ENCODE measurements at places on chromosomes 11 and 22.
A peak's percentile ranks its signal among the peaks of the same experiment; 100 is the strongest.

DNA sequence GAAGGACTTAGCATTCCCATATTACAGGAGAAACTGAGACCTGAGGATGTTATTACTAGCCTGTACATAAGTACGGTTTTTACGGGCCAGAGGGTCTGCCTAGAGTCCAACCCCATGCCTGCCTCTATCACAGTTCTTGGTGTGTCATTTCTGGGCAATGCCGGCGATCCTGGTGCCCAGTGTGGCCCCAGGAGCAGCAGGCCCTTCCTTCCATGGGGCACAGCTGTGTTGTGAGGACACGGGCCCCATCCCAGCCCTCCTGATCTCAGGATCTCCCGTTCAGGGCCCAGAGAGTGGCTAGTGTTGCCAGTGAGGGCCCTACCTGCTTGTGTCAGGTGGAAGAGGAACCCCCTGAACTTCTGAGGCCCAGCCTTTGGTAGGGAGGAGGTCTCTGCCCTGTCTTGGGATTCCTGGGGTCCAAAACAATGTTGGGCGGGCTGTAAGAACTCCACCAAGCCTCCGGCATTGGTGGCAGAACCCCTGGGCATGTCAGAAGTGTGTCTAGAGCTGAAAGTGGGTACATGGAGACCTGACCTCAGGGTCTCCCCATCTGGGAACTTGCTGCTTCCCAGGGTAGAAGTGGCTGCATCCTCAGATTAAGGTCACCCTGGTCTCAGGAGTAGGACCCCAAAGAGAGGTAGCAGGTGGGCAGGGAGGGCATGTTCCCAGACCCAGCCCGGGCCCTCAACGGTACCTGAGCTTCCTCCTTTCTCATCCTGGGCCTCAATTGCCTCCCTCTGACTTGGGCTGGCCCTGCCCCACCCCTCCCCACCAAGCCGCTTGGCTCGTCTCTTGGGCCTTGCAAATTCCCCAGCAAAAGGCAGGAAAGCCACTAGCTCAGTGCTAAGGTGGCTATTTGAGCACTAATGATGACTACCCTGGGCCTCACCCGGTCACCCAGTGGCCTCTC, 74.6 kb upstream of the KCNQ1OT1 start:
- no peak for DNase-seq

- DNase-seq = peak; percentile 83
Measured at GRCh38 chr22:37244114-37244921, at the start of gene RAC2. TSS of gene RAC2 (minus strand) at chr22:37244269. CDS start at chr22:37244148, 121 bp downstream.

DNA sequence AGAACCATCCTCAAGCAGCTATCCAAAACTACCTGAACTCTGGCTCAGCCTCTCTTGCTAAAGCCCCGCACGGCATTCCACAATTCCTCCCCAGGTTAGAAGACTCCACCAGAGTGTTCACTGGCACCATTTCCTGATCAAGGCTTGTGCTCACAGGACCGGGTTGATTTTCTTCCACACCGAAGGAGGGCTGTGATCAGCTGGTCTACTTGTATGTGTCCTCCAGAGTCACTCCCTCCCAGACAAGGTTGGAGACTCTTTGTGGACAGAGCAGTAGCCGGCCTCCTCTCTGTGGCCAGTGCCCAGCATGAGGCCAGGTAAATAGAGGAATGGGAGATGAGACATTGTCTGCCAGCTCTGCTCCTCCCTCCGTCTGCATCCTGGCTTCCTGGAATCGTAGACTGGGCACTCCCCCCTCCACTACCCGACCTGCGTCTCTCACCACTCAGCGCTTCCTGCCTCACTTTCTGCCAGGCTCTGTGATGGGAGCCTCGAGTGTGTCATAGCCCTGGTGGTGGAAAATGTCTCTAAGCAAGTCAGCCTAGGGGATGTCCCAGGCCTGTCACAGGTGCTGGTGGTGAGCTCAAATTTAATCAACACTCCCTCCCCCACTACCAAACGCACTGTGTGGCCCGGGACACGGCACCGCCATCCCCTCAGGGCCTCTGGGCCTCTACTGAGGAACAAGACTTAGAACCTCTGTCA, 12.5 kb upstream of the TMPRSS6 start:
- peak; percentile 82 for DNase-seq

DNA sequence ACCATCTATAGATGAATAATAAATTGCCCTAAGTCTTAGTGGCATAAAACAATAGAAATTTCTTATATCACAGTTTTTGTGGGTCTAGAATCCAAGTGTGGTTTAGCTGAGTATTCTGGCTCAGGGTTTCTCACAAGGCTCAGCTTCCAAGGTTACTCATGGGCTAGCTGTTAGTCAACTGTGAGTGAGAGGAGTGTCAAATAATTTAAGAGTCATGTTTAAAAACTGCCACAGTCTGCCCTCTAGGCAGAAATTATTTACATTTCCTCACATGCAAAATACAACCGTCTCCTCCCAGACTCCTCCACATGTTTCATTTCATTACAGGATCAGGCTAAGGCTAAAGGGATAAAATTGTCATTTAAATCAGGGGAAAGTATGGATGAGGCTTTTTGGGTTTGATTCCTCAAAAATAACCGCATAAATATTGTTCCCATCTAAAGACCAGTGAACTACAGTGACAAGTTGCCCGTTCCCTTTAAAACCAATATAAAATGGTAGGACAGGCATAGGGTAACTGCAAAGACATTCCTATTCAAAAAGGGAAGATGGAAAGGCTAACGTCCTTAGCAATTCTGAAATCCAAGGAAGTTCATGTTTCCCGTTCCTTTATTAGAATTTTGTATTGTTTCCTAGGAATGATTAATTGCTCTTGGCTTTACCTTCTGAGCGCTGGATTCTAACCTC, 324.3 kb downstream of the DYNC2H1 start:
- DNase-seq = peak; percentile 40

DNA sequence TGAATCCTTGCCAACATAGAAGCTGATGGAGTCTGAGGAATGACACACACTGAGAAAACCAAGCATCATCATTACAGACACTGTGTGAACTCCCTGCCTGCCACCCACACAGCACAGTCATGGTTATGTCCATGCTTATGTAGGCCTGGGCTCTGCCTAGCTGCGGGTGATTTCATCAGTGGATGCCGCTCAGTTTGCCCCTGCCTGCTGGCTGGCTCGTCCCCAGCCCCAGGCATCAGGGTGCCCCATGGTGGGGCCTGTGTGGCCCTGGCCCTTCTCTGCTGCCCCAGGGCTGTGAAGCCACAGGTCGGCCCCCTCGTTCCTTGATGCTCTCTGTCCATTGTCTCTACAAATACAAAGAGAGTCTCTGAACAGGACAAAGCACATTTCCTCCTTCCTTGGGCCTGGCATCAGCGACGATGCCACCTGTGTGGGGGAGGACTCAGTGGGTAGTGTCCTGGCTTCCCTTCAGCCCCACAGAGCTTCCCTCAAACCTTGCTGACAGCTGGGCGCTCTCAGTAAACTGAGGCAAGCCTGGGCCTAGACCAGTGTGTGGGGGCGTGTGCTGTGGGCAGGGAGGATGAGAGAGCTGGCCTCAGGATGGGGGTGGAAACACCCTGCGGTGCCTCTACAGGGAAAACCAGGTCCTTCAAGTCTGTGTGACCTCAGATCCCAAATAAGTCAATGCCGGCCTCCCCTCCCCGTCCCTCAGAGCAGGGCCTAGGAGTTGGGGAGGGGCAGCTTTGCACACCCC, 20.0 kb upstream of the TUB start:
- no peak for DNase-seq

DNA sequence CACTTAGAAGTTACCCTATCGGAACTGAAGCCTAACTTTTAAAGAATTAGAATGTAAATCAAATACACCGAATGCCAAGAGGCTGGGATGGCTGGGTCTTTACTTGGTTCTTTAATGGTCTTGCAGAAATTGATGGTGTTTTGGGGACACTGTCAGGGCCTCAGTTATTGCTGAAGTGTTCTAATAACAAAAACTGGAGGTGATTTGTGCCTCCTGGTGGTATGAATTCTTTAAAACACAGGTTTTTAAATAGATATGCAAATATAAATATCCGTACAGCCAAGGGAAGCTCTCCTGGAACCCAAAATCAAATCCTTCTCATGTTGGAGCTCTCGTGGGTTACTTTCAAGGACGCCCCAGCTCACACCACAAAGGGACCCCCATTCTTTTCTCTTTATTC, 19.3 kb upstream of the TMPRSS5 start:
- DNase-seq = no peak

DNA sequence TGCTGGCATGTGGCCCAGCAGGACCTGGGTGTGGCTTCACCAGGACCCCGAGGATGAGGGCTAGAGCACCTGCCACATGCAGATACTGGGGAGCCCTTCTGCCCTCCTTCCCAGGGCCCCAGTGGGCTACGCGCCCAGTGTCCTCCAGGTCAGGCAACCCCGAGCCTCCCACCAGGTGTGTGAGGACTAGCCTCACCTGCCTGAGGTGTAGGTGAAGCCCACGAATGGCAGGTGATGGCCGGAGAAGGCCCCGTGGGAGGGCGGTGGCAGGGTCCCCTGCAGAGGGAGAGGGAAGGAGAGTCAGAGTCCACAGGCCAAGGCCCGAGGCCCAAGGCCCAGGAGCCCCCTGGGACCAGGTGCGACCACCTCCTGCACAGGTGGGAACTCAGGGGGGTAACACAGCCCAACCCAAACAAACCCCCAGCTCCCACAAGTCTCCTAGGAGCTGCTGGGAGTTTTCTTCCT, 6.5 kb downstream of the CDC42BPG start:
- no peak for DNase-seq

DNA sequence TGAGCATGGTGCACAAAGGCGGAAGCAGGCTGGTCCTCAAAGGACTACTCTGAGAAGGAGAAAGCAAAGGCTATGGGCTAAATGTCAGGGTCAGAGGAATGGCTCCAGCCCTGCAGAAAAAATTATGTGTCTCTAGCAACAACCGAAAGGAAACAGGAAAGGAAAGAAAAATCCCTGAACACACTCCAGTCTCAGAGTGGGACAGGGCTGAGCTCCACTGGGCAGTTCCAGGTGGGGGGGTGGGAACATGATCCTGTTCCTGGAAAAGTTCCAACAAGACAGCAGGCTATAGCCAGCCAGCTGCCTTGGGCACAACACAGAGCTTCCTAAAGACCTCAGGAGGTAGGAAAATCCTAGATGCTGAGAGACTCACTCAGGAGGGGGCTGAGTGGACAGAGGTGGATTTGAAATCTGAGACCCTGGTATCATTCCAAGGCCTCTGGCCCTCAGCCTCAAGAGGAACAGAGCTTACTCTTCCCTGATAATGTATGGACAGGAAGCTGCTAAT, 1088.2 kb downstream of the TBC1D22A start:
- DNase-seq = no peak

- DNase-seq = no peak
Measured at GRCh38 chr22:28815111-28815510, 14.7 kb upstream of the XBP1 start.

DNA sequence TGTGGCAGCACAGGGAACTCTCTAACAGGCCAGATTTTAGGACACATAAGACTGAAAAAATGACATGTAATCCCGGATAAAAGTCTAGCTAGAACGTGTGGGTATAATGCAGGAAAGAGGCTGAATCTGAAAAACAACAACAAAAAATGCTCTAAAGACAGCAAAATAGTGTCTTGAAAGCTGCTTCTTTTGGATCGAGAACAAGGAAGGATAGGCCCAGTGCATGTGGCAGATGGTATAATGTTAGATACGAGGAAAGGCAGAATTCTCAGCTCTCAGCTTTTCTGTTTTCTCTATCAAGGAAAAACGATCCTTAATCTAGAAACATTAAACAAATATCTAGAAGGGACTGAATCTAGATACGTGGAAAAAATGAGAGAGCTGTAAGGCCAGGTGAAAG, 33.8 kb upstream of the PARVA start:
- DNase-seq = no peak

DNA sequence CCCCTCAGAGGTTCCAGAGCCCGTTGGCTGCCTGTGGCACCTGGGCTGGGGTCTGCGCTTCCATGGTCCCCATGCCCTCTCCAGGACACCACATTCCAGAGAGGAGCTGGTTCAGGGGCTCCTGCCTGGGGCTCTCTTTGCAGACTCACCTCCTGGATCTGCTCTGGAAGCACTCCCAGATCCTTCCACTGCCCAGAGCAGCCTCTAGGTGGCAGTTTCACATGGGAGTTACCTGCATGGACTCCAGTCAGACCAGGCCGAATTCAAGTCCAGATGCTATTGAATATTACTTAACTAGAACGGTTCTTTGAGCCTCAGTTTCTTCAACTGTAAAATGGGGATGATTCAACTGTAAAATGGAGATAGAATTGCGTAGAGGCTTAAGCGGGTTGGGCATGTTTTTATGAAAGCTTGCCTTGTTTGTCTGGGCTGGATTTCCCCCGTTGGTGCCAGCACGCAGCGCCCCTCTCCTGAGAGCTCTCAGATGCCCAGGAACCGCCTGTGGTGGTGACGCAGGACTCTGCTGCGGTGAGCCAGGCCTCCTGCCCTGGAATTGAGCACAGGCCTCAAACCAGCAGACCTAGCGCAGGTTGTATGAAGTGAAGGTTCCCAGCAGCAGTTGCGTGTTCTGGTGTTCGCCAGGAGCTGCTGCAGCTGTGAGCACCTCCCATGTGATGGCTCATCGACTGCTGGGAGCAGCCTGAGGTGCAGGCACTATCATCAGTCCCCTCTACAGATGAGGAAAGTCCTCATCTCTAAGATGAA, 44.2 kb downstream of the LMO1 start:
- peak; percentile 29 for DNase-seq

DNA sequence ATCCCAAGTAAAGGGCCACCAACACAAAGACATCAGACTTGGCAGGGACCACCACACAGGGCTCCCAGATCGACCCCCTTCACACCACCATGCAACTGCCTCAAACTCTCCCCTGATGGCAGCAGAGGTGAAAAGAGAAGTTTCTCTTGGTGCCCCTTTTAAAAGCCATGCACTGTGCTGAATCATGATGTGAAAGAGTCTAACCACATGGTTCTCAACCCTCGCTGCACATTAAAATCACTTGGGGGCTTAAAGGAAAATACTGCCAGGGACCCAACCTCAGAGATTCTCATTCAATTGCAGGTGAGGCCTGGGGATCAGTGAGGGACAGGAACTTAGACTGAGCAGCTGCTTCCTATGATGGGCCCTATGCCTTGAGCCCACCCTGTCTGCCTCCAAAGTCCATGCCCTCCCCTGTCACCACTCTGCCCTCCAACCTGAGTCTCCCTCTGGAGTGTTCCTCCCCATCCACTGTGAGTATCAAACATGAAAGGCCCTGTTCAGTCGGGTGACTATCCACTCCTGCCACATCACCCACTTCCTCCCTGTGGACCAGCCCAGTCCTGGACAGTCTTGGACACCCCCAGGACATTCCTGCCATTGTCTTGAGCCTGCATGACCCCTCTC, 40.8 kb downstream of the PLEKHA7 start:
- DNase-seq = no peak

DNA sequence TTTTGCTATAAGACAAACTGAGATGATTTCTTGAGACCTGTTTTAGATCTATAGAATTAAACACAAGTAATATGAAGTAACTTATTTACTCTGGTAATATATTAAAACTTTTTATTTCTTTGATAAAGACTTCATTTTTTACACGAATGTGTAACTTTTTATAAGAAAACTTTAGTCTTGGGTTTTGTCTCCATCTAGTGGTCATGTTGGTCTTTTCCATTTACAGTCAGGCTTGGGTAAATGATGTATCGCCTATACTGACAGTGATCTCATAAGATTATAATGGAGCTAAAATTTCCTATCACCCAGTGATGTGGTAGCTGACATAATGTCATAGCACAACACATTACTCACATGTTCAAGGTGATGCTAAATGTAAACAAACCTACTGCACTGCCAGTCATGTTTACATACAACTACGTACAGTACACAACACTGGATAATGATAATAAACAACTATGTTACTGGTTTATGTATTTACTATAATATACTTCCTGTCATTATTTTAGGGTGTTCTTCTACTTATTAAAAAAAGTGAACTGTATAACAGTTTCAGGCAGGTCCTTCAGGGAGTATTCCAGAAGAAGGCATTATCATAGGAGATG, 7.5 kb upstream of the C11orf97 start:
- peak; percentile 37 for DNase-seq

GRCh38 chr11:64379817-64380709, 21.1 kb downstream of the RPS6KA4 start:
- DNase-seq = no peak

- DNase-seq = no peak
Measured at GRCh38 chr11:70242885-70243284, 27.6 kb upstream of the PPFIA1 start.
